AG04450 (cell line): ENCODE measurements at places on chromosomes 1 and 21.

DNA sequence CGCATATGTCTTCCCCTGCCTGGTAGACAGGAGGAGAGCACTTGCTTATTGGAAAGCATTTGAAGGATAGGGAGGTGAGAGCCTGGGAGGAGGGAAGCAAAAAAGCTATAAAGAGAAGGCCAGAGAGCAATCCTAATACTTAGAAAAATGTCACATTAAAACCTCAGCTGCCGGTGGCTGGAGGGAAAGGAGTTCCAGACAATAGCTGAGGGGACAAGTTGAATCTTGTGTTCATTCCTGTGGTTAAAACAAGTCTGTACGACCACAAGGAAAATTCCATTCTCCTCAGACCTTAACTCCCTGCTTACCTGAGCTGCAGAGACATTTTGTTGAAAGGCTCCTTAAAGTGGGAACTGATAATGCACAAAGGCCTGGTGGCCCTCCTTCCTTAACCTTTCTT is 218.8 kb upstream of the CAMK1G start:
- DNase-seq, result no peak

DNA sequence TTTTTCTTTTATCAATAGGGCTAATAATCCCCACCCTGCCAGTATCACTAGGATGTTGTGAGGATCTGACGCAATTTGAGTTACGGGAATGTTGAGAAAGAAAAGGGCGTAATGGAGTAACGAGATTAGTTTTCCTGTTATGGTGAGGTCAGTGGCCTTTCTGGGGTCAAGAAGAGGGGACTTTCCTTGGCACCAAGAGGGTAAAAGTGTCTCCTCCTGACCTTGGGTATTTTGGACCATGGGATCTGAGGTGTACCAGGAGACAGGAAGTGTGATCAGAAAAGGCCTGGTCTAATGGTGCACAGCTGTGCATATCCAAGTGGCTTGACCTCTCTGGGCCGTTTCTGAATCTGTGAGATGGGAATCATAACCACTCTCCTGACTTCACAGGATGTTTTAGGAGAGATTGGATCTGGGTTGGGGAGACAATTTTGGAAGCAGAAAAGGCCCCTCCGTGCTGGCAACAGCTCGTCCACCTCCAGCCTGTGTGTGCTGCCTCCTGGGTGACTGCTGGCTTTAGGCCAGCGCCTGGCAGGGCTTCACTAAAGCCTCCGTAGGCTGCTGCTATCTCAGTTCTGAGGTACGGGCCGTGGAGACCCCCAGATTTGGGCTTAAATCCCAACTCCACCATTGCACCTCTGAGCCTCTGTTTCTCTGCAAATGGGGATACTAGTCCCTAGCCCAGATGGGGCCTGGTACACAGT is 37.1 kb downstream of the ALPL start:
- no peak for DNase-seq

GRCh38 chr1:218529646-218530300 is 184.6 kb downstream of the TGFB2 start:
- DNase-seq, result no peak

GRCh38 chr1:9591669-9592509 is 3.2 kb downstream of the TMEM201 start:
- no peak for DNase-seq

DNA sequence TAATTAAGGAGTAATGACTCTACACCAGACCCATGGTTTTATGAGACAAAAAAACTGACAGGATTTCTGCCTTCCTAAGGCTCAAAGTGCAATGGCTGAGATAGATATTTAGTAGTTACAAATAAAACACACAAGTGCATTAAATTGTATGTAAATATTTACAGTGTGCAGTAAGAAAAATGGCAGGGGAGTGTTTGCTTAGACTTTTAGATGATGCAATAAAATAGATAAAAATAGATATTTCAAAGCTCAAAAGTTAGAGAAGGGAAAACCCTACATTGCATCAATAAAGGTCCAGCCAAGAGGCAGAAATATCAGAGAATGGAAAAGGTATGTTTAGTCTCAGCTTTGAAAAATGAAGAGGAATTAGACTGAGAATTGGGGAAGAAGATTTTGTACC is 226.3 kb upstream of the FGGY start:
- no peak for DNase-seq

DNA sequence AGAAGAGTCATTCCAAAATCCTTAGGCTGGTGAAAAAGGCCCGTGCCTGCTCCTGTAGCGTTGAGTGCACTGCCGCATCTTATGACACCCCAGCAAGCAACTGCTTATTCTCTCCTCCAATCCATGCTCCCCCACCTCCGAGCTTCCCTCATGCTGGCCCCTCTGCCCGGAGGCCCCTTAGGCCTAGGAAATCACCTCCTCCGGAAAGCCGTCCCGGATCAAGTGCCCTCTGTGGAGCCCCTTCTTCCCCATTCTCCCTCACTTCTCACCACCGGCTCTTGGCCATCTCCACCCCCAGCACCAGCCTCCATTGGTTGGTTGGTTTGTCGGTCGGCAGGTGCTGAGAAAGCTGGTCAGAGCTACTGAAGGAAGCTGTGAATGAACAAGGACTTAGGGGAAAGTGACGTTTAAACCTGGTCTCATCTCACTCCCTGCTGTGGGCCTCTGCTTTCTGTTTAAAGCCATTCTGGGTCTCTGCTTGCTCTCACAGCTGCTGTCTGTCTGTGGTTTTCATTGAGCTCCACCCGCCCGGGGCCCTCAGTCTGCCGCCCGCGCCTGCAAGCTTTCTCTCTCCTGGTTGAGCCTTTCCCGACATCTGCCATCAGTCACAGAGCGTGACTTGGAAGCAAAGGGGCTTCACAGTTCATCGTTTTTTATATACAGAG is 122.2 kb downstream of the KCNN3 start:
- DNase-seq, result no peak

GRCh38 chr1:63950023-63950422 is 176.2 kb downstream of the ROR1 start:
- DNase-seq, result no peak

DNA sequence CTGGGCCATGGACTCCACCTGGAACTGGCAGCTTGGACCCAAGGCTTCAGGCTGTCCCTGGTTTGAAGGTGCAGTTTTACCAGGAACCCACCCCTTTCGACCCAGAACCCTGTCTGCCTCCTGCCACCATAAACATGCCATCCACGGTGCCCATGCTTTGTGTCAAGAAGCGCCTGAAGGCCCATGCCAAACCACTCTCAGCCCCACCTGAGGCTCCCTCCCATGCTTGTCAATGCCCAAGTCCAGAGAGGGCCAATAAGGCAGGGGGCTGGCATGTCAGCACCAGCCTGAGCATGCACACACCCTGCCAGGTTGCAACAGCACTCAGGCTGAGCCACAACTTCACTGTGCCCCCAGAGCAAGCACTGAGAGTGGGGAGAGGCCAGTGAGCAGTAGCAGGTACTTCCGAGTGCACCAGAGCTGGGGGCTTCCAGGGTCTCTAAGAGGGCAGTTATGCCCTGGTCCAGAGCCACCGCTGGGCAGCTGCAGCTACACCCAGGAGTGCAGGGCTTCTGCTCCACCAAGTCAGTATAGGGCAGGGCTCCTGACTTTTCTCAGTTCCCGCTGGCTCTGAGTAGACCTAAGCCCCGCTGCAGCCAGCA is 1256.0 kb downstream of the AMY1C start:
- no peak for DNase-seq

- no peak for DNase-seq
Observed at GRCh38 chr1:19395678-19396192, 83.6 kb downstream of the SLC66A1 start.

DNA sequence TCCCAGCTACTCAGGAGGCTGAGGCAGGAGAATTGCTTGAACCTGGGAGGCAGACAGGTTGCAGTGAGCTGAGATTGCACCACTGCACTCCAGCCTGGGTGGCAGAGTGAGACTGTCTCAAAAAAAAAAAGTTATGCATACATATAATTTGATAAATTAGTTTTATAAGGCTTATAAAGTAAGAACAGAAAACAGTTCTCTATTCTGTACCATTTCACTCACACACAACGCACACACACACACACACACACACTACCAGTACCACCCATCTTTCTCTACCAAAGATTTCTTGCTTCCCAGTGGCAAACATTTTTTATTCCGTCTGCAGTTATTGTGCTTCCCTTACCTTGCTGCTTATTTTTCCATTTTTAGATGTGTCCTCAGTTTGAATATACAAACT is 46.4 kb upstream of the FASLG start:
- DNase-seq, result no peak

DNA sequence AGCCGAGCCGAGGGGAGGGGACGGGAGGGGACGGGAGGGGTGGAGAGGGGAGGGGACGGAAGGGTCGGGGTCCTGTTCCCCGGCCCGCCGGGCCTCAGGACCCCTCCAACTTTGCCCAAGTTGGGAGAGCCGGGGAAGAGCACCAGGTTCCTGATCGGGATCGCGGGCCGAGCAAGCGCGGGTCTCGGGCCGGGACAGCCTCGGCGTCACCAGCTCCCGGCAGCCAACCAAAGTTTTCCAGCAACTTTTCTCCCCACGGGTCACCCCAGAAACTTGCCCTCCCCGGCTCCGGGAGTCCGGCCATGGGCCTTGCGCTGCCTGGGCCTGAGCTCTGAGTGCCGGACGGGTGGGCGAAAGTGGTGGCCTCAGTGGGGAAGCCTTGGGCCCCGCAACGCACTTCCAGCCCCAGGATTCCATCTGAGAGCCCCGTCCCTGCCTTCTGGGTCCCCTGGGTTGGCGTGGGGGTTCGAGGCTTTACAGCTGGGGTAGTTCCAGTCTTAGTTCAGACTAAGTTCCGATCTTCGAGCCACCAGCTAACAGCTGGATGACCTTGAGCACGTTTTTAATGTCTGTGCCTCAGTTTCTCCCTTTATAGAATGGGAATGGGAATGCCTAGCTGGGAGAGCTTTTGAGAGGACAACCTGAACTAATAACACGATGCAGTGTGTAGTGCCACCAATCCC is 458 bp downstream of the ZC3H12A start:
- no peak for DNase-seq

GRCh38 chr1:147509786-147510395 is 31.4 kb upstream of the BCL9 start:
- no peak for DNase-seq

DNA sequence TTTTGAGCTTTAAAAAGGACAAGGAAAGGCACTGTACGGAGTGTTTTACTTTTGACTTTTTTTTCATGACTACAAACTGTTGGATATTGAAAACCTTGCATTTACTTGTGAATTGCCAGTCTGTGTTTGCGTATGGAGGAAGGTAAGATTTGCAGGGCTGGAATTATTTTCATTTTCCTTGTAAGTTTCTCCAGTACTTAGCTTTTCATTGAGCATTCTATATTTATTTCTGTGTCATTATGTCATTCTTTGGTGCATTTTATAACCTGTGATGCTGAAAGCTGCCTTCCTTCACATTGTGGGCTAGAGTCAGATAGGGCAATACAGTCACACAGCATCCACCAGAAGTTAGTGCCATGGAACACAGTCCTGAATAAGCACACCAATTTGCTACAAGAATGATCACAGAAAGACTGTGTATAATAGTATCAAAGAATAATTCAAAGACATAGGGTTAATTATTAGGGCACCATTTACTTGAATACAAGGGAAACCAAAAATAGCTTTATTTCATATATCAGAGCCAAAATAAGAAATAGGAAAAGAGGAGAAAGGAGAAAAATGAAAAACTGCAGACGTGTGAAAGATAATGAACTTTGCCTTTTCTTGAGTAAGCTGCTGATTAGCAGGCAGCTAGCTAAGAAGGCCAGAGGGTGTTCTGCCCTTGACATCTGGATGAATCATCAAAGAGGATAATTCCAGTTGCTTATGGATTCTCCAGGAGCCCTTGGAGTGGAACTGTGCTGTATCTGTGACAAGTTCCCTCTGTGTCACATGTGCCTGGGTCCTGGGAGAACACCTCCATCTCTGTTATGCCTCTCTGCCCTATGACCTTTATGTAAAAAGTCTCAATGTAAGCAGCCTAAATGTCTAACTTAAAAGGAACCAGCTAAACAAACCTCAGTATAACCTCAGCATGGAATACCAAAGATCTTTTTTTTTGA is 8.0 kb upstream of the FAM20B start:
- DNase-seq, result no peak

- DNase-seq, result no peak
Observed at GRCh38 chr1:227735539-227736285, 477 bp downstream of the SNAP47 start.

DNA sequence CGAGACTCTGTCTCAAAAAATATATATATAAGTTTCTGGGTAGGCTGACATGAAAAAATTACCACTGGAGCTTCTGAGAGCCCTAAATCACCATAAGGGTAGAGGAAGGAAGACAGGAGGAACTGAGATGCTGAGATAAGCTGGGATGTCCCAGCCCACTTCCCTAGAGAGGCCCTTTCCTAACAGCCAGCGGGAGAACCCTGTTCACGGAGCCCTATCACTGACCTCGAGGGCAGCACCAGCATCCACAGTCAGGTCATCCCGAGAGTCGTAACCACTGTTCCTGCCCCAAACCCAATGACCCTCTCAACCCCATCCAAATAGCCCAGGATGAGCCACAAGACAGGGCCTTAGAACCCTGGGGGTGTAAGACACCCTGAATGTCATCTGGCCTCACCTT is 77.5 kb downstream of the CD34 start:
- no peak for DNase-seq

- no peak for DNase-seq
Observed at GRCh38 chr1:42953182-42954180, 5.2 kb downstream of the SLC2A1 start.

- DNase-seq, result no peak
Observed at GRCh38 chr1:11924334-11925195, 1.7 kb downstream of the KIAA2013 start.

DNA sequence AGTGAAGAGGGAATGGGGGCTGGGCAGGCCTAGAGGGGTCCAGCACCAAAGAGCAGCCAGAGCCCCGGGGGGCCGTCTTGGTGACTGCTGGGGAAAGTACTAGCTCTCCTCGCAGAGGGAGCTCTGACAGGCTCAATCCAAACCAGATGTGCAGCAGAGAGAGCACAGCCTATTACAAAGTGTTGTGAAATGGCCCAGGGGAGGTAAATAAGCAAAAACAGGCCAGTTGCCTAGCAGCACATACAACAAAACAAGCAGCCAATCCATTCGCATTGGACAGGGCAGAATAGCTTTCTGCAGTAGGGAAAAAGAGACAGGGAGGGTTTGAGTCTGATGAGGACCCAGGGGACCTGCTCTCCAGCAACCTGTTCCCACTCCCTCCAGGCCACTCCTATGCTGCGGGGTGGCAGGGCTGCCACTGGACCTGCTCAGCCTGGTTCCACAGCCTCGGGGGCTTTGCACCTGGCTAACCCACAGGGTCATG is 239.6 kb upstream of the FGGY start:
- DNase-seq, result peak; percentile 88

DNA sequence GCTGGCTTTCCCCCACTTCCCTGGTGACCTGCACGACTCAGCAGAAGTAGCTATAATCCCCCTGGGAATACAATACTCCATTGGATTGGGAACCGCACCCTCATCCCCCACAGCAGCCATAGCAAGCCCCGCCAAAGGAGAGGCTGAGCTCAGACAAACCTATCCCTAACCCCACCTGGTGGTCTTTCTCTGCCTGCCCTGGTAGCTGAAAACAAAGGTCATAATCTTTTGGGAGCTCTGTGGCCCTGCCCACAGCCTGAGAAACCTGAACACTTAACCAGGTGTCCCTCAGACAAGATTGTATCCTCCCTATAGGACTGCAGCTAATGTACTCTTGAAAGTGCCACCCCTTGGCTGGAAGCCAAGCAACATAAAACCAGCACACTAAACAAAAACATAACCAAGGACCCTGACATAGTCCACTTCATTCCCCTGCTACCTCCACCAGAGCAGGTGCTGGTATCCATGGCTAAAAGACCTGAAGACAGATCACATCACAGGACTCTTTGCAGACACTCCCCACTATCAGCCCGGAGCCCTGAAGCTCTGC is 71.6 kb upstream of the RUNX1 start:
- no peak for DNase-seq
